Activated CD4-positive, alpha-beta T cell treated with anti-CD3 and anti-CD28 coated beads for 24 hours (primary cell): ENCODE measurements at places on chromosomes 3 and 15.

DNA sequence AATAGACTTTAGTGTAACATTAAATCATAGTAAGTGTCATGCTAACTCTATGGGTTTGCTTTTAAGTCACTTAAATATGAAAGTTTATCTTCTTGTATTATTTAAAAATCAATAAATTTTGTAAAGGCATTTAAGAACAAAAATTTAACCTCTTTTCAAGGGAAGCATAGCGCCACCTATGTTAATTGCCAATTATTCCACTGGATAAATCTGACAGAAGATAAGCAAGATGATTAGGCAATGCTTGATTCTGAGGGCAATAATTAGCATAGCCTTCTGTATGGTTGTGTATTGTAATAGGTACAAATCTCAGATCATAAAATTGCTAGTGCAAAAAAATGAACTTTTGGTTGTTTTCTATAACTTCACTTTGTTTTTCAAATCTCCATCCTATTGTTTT lies 560.1 kb downstream of the GRM7 start:
- DNase-seq = no peak

DNA sequence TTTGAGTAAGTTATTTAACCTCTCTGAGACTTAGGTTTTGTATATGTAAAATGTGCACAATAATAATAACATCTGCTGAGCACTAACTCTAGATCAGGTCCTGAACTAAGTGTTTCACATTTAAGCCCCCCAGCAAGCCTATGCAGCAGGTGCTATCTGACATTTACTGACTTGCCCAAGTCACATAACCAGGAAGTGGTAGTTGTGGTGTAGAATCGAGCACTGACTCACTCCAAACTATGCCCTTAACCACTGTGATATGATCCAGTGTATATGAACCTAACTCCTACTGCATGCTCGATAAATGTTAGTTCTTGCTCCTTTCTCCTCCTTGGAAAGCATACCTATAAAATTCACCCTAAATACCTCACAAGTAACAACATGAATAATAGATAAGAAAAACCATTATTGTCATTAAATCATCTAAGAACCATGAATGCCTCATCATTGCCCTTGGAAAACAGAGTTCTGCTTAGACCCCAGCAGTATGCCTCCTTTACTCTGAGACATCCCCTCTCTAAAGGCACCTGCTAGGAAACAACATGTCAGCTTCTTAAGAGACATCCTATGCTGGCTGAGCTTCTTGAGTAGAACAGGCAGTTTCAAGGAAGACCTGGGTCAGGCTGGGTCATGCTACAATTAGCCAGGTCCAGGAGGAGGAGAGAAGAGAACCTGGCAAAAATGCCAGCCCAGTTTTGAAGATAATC lies 3.0 kb upstream of the SHC4 start:
- DNase-seq = no peak

DNA sequence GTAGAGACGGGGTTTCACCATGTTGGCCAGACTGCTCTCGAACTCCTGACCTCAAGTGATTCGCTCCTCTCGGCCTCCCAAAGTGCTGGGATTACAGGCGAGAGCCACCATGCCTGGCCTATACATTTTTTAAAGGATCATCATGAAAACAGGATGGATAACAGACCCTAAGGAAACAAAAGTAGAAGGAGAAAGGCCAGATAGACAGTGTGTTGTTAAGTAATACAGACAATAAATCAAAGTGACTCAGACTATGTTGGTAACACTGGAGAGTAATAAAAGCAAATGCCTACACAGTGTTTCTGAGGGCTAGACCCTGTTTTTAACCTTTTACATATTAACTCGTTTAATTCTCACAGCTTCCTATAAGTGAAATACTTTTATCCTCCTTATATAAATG lies 133.8 kb upstream of the MCTP2 start:
- DNase-seq = no peak

GRCh38 chr3:55909373-55909772 lies 422.3 kb upstream of the WNT5A start:
- DNase-seq = no peak

DNA sequence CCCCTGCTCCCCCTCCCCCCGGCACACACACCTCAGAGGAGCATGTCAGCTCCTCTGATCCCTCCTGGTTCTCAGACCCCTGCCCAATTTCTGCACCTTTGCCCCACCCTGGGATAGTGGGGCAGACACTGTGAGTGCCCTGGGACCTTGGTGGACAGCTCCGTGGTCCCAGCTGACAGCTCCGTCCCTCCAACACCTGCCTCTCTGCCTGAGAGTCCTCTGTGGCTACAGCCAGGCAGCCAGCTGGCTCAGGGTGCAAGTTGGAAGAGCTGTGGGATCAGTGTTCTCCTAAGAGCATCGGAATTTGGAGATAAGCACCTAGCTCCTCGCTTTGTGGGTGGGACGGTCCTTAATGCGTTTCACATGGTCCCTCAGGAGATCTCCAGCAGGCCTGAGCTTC lies 43.7 kb upstream of the PGPEP1L start:
- DNase-seq = no peak

- no peak for DNase-seq
Measured at GRCh38 chr3:186683979-186684378, 18.2 kb downstream of the HRG start.

- DNase-seq = no peak
Measured at GRCh38 chr15:44216958-44217357, 21.9 kb upstream of the FRMD5 start.

- no peak for DNase-seq
Measured at GRCh38 chr3:141528800-141529199, 42.0 kb downstream of the RASA2 start.

GRCh38 chr3:130963878-130964277 lies 62.7 kb downstream of the ASTE1 start:
- no peak for DNase-seq

DNA sequence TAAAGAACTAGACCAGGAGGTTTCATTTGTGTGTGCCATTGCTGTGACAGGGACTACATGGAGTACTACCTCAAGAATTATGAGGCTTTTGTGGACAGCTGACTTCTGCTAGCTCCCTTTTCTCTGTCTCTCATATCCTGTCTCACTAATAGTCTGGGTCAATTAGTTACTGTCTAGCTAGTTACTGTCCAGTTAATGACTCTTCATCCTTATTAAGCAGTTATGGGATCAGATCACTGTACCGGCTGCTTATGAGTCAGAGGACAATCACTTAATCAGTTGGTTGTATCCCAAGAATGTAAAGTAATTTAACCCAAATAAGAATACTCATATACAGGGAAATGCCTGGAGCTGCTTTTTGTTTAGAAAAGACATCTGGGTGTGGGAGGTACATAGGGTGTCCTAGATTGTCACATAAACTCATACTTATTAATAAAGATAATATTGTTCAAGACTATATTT lies 158.0 kb downstream of the CDIN1 start:
- DNase-seq = no peak

GRCh38 chr3:37417297-37418082 lies 243.1 kb upstream of the LRRFIP2 start:
- no peak for DNase-seq

GRCh38 chr15:36658312-36658711 lies 78.9 kb downstream of the CDIN1 start:
- DNase-seq = no peak
